Skeletal muscle tissue (tissue), 5 donors: ENCODE measurements at places on chromosomes 6 and 20. TPM values are rescaled to one million over a fixed set of nuclear protein-coding genes. Genes with fewer than 3 reads are reported as not detected.

The RIN2 gene
- total RNA-seq = 27.1 TPM

The SPTLC3 gene
- 9.9 TPM for total RNA-seq

The LHFPL5 gene
- total RNA-seq = not detected

The DEFB124 gene
- not detected for total RNA-seq

The TTLL9 gene
- total RNA-seq = 0.52 TPM

The PABPC1L gene
- 1.0 TPM for total RNA-seq

The TFAP2D gene
- total RNA-seq = not detected
